Transverse colon (tissue), 4 donors: ENCODE measurements at places on chromosomes 4 and X. TPM values are rescaled to one million over a fixed set of nuclear protein-coding genes. Genes with fewer than 3 reads are reported as not detected.
A peak's percentile ranks its signal among the peaks of the same experiment; 100 is the strongest.

- peak; percentile 25 for DNase-seq
These were observed 110.3 kb upstream of the MAP3K15 start for GRCh38 chrX:19625612-19626011.

- no peak for DNase-seq
These were observed 36.0 kb downstream of the CXCL8 start for GRCh38 chr4:73776321-73776729.

DNA sequence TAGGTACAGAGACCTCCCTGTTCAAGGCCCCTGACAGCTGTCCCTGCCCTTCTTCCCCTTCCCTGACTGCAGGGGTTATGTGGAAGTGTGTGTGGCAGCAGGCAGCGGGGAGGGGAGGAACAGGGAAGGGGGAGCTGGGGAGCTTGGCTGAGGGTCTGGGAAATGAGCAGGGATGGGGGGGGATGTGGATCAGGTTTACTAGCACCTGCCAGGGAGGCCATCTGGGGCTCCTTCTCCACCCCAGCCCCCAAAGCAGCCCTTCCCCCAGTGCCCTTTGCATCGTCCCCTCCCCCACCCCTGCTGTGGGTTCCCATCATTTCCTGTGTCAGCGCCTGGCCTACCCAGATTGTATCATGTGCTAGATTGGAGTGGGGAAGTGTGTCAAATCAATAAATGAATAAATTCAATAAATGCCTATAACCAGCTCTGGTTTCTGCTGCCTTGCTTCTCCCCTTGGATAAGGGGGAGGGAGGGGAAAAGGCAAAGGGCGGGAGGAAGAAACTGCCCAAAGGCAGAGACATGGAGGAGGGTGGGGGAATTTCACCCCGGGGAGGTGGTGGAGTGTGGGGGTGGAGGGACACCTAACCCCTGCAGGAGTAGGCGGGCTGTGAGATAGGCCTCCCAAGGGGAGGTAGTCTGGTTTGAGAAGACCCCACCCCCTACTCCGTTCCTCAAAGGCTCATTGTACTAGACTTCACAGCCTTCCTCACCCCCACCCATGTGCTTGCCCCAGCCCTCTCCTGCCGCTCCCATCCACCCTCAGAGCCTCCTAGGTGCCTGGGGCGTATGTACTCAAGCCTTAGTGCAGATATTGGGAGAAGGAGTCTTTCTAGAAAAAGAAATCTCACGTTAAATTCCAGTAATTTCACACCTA lies 3.2 kb downstream of the CXorf65 start:
- peak; percentile 53 for DNase-seq

DNA sequence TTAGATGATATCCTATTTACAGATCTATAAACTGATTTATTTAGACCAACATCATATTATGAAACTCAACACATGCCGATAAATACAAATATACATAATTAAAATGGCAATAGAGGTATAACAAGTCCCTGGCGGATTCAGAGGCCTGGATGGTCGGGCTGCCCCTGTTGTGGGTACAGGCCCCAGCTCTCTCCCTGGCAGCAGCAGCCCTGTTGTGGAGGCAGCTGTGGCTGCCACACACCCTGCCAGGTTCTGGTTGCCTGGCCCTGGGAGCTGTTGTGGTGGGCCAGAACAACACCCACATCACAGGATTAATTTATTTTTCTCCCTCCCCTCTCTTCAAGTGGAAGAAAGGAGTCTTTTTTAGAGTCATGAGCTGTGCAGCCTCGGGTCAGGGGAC lies 12.1 kb upstream of the TCEAL2 start:
- DNase-seq, result no peak

GRCh38 chr4:107855723-107856122 lies 31.0 kb downstream of the SGMS2 start:
- no peak for DNase-seq

DNA sequence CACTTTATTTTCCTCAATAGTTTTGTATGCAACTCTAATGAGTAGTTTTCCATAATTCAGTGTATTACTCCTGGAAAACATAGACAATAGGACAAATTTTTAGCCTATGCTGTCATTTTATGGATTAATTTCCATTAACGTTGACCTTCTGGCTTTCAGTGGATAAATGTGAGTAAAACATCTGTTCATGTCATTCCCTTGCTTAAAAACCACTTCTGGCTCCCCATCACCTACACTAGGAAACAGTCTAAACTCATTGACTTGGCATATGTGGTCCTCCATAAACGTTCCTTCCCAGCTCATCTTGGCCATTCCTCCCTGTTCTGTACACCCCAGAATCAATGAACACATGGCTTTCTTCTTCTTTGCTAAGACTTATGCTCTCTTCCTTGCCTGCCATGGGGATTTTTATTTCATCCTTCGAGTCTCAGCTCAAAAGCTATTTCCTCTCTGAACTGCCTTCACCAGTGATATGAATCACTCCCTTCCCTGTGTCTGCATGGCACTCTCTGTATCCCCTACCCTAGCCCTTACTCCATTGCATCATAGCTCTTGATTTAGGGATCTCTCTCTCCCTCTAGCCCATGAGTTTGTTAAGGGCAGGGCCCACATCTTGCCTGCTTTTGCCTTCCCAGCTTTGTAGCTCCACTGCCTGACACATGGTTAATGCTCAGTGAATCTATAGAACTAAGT lies 34.8 kb downstream of the DOCK11 start:
- DNase-seq, result no peak

DNA sequence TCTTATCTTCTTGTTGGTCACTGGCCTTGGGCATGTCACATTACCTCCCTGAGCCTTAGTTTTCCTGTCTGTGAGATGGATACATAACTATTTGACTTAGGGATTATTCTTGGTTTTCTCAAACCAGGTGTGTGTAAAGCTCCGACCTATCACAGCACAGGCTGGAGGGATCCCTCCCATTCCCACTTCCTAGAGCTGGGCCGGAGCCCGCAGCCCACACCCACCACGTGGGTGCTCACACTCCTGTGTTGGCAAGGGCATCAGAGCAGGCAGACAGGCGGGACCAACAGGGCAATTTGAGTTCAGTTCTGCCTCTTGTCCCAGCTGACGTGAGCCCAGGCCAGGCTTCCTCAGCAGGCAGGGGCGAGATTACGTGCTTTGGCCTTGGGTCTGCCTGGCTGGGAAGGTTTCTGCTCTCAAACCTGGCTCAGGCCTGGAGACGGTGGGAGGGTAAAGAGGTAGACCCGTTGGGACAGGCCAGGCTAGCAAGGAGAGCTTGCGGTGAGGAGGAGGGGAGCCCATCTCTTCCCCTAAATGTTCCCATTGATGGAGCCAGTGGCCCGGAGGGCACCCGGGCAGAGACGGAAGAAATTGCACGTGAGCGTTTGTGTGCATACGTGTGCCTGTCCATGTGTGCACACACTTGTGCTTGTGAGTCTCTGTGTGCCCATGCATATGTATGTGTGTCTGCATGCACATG lies 734 bp upstream of the SH3TC1 start:
- peak; percentile 62 for DNase-seq

The CCNQ gene
- total RNA-seq, result 32.5 TPM

The CT83 gene
- not detected for total RNA-seq
